ENCODE measurements at places on chromosomes 16 and 17.

DNA sequence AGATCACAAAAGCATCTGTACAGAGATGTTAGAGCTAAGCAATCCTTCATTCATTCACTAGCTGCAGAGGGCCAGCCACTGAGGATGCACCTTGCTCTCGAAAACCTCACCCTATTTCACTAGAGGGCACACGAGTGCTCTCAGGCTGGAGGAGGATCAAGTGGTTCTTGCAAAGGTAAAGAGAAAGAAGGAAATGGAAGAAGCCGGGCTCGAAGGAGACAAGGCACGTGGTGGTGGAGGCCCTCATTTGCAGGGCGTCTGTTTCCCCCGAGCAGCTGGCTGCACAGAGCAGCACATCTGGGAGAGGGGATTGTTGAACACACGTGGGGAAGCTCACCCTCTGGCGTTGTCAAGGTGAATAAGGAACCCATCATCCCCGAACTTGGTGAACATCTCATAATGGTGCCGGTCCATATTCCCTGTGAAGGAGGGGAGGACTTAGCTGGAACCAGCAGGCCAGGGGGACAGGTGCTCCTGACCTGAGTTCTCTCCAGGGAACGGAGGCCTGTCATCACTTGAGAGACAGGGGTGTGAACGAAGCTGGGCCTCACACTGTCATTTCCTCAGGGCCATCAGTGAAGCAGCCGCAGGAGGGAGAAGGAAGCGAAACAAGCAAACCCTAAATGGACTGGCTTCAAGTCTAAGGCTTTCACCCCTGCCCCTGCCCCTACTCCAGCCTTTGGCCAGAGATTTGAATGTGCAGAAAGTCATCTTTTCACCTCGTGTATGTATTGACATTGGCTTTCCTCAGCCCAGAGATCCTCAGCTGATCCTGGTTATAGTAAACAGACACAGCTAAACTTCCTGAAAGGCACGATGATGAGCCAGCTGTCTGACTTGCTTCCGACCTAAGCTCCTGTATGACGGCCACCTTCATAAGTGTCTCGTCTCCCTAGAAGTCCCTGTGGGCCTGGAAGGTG is 27.6 kb downstream of the PRKAR1A start:
- DNase-seq: no peak

GRCh38 chr16:15573274-15573895 is 69.6 kb downstream of the MARF1 start:
- no peak for DNase-seq

- DNase-seq: no peak
Observed at GRCh38 chr16:68902003-68902968, 59.0 kb downstream of the TANGO6 start.

GRCh38 chr17:82065193-82065637 is 389 bp downstream of the DUS1L start:
- DNase-seq: no peak

DNA sequence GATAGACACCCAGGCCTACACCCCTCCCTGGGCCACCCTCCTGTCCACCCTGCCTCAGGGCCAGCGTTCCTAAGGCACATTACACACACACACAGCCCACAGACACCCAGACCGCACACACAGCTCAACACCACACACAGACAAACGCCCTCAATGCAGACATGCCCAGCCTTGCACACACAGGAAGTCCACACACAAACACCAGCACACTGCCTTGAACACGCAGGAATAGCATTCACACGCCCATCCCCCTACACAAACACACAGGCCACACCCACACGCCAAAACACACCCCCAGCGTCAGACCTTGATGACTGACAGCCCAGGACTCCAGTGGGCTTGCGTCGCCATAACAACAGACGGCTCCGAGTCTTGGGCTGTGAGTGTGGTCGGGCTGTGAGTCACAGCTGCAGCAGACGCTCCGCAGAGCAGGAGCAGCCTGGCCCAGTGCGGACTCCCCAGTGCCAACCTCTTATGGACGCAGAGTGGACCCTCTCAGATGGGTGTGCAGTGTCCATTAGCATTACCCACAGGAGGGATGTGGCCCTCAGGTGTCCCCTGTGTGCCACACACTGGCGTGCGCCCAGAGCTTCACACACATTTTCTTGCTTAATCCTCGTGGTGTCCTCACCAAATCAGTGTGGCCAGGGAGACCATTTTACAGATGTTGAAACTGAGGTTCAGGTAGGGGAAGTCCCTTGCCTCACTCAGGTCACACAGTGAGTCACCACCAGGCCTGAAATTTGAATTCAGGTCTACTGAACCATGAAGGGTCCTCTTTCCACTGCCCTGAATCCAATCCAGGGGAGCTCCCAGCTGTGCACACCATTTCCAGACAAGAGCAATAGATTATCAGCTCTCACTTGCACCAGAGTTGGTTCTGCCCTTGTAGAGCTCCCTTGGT is 17.8 kb upstream of the RAI1 start:
- DNase-seq: no peak

- no peak for DNase-seq
Observed at GRCh38 chr16:73385696-73386095, 337.8 kb upstream of the ZFHX3 start.

DNA sequence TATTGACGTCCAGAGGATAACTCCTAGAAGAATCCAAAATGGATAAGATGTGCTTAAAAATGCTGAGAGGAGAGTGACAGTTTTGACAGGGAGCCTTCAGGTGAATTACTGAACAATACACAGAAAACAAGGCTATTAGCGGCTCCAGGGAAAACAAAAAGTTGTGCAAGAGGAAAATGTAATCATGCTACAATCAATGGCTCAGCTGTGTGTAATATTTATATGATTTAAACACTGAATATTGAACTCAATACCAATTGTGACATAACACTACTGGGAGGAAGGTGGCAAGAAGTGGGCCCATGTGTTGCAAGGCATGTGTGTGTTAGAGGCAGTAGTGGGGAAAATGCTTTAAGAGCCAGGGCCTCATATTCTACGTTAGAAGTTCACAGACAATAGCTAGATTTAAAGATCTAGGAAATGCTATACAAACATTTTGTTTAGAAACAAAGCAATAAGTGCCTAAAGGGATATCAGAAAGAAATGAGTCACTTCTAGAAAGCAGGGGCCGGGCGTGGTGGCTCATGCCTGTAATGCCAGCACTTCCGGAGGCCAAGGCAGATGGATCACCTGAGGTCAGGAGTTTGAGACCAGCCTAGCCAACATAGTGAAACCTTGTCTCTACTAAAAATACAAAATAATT is 253.2 kb upstream of the IRX5 start:
- no peak for DNase-seq

- DNase-seq: no peak
Observed at GRCh38 chr17:28466521-28467048, 6.9 kb upstream of the SLC13A2 start.

GRCh38 chr17:77446940-77447634 is 306.3 kb downstream of the SEC14L1 start:
- DNase-seq: no peak

DNA sequence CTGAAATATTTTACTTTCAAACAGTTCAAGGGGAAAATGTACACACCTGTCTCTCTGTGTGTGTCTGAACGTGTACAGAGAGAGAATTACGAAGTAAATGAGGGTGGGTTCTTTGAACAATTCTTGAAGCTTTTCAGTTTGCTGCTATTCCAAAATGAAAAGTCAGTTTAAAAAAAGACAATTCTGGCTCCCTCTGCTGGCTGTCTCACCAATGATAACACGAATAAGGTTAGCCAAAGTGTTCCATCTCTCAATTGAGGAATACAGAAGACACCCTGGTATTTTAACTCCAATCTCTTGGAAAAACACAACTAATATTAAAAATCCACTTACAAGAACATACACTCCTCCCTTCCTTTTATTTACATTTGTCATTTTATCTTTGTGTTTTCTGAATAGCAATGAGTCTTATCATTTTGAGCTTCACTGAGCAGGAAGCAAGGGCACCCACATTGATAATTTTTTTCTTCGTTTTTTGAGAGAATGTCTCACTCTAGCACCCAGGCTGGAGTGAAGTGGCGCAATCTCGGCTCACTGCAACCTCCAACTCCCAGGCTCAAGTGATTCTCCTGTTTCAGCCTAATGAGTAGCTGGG is 20.5 kb downstream of the EFTUD2 start:
- DNase-seq: no peak

- no peak for DNase-seq
Observed at GRCh38 chr16:12308060-12308459, 331.5 kb downstream of the SNX29 start.

DNA sequence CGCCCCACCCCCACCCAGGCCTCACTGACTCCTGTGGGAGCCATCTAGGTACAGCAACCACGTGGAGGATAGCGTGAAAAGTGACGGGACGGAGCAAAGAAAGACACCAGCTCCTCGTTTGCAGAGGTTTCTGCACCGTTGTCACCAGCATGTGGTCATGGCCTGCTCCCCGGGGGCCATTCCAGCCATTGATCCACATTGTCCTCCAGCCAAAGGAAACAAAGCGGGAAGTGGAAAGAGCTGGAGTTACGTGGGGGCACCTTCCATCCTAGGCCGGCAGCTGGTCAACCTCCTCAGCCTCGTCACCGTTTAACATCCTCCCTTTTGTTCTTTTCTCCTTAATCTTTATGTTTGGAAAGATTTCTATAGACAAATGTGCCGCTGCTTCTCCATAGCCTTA is 153.7 kb downstream of the RPTOR start:
- no peak for DNase-seq

GRCh38 chr17:40105861-40106759 is 5.7 kb upstream of the NR1D1 start:
- no peak for DNase-seq

GRCh38 chr16:983044-984030 is 1.8 kb downstream of the SOX8 start:
- DNase-seq: no peak

DNA sequence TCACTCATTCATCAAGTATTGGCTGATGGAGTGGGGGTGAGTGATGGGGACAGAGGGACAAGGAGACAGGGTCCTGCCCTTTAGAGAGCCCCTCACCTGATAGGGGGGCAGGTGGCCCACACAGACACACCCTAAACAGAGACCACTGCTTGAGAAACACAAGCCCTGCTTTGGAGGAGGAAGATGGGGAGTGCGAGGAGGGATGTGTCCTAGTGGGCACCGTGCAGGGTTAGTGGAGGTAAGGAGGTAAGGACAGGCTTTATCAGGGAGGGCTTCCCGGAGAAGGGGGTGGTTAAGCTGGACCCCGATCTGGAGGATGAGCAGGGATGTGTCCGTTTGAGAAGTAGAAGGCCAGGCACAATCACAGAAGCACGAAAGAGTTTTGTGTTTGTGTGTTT is 8.2 kb upstream of the SMTNL2 start:
- no peak for DNase-seq

- DNase-seq: no peak
Observed at GRCh38 chr16:69276148-69277115, 34.7 kb upstream of the VPS4A start.

- no peak for DNase-seq
Observed at GRCh38 chr16:86220561-86220960, 289.8 kb upstream of the FOXF1 start.

GRCh38 chr16:77916111-77916510 is 106.2 kb upstream of the CLEC3A start:
- DNase-seq: no peak

DNA sequence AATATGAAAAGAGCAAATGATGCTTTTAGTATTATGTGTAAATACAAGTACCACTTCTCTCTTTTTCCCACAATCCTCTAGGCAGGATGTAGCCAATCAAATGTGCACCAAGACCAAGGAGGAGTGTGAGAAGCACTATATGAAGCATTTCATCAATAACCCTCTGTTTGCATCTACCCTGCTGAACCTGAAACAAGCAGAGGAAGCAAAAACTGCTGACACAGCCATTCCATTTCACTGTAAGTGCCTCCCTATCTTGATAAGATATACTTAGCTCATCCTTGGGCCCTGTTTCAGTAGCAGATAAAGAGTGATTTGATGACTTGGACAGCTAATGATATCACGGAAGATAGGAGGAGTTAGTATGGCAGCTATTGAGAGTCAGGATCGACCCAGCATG is 33.7 kb downstream of the TADA2A start:
- no peak for DNase-seq

DNA sequence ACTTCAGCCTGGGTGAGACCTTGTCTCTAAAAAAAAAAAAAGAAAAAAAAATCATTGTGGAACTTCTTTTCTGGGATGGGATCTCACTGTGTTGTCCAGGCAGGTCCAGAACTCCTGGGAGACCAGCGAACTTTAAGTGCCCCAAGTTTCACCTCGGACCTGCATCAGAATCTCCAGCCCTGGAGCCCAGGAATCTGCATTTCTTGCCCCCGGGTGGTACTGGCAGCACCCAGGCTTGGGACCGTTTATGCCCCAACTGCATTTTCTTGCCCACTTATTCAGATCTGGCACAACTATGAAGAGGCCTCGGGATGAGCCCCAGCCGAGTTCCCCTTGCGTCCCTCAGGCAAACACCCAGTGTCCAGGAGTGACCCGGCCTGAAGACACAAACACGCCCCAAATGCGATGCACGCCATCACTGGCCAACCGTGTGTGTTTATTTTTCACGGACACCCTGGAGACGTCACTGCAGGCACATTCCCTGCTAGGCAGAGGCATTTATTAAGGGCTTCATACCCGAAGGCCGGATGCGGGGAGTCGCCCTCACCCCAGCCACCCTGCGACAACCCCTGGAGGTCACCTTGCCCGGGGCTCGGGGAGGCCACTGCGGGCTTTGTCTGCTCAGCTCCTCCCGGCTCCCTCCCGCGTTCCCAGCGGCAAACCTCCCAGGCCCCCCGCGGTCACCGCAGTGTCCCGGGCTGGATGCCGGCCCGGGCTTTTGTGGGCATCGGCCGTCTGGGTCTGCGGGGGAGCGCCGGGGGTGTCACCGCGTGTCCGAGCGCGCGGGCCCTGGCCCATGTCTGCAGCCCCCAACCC is 684 bp upstream of the SPIRE2 start:
- DNase-seq: no peak

GRCh38 chr16:68397710-68398201 is 50.6 kb downstream of the SMPD3 start:
- no peak for DNase-seq

- no peak for DNase-seq
Observed at GRCh38 chr16:60061396-60061795, 1327.3 kb upstream of the GOT2 start.

DNA sequence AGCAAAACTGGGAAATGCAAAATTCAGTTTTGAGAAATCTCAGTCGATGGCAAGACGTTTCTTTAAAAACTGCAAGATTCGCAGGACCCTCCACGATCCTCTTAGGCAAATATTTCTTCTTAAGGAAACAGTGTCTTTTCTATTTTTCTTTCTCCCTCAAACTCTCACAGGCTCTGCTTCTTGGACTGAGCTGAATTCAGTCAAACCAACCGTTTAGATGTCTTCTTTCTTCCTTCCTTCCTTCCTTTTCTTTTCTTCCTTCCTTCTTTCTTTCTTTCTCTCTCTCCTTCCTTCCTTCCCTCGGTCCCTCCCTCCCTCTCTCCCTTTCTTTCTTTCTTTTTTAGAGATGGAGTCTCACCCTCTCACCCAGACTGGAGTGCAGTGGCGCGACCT is 67.2 kb upstream of the AXIN2 start:
- DNase-seq: no peak

Measured in vagina (tissue), 2 donors.